ENCODE measurements at places on chromosomes 16 and 17.

GRCh38 chr16:31354394-31355291 is at the start of gene ITGAX:
ITGAX (plus strand) TSS chr16:31355176; CDS start chr16:31355255, 79 bp downstream.
- peak; percentile 77 for DNase-seq

DNA sequence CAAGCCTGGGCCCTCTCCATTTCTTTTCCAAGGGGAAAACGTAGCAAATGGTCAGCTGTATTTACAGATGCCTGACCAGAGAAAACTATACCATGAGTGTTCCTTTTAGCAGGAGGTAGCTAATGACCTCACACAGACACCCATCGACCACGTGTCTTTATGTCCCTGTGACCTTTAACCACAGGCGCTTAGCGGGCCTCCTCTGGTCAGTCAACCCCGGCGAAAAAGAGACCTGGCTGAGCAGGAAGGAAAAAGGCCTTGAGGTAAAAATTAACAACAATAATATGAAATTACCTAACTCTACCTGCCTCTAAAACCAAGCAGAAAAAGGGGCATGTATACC is 9.1 kb downstream of the NUDT16L1 start:
- DNase-seq = no peak

GRCh38 chr17:68544111-68544915 is 32.1 kb downstream of the PRKAR1A start:
- DNase-seq = no peak

DNA sequence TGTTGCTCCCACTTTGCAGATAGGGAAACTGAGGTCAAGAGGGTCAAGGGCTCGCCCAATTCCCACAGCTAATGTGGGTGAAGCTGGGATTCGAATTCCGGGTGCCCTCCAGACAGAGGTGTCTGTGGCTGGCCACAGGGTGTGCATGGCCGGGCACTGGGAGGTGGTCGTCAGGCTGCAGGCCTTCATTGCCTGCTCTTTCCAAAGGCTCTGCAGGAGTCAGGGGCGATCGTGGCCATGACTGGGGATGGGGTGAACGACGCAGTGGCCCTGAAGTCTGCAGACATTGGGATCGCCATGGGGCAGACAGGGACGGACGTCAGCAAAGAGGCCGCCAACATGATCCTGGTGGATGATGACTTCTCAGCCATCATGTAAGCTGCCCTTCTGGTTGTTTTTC is 49.8 kb downstream of the MEAK7 start:
- no peak for DNase-seq

GRCh38 chr17:51734462-51734861 is 424.1 kb downstream of the CA10 start:
- no peak for DNase-seq

DNA sequence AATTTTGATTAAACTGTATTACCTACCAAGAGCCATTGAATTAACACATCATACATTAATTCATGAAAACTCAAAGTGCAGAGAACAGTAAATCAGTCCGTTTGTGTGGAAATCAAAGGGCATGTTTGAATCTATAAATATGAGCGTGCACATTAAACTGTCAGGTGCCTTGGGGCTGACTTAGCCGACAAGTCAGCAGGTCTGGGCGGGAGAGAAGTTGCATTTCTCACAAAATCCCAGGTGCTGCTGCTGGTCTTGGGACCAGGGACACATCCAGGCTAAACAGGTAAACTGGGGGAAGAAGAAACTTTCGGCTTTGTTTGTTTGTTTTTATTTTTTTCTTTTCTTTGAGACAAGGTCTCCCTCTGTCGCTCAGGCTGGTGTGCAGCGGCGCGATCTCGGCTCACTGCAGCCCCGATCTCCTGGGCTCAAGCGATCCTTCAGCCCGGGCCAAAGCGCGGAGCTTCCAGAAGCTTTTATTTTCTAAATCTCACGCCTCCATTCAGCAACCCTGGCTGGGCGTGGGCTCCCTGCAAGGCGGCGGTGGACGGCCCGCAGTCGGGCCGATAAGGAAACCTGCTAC is 213.9 kb downstream of the MRTFB start:
- no peak for DNase-seq

Measured in GM12891 (cell line).